Cardiac atrium fibroblast (primary cell): ENCODE measurements at places on chromosomes 7 and 10. TPM values are rescaled to one million over a fixed set of nuclear protein-coding genes. Genes with fewer than 3 reads are reported as not detected.

Gene GDF2
- total RNA-seq, result not detected in 2 replicates

Gene OR13A1
- not detected in 2 replicates for total RNA-seq

Gene HOXA7
- not detected in 2 replicates for total RNA-seq

Gene ANKRD22
- 1.3 and 3.1 TPM in 2 replicates for total RNA-seq

Gene ZNF680
- total RNA-seq, result 7.1 and 17.9 TPM in 2 replicates

Gene PRPS1L1
- total RNA-seq, result not detected in 2 replicates

Gene MAT1A
- not detected in 2 replicates for total RNA-seq

Gene SPDYE16
- not detected in 2 replicates for total RNA-seq

Gene RAB19
- total RNA-seq, result not detected in 2 replicates

Gene NUTM2B
- 0.16 and 0.18 TPM in 2 replicates for total RNA-seq

Gene IL6
- 184 and 291 TPM in 2 replicates for total RNA-seq

Gene CYP3A5
- total RNA-seq, result not detected in 2 replicates

Gene TMEM72
- not detected in 2 replicates for total RNA-seq

Gene PNPLA8
- 25.1 and 30.8 TPM in 2 replicates for total RNA-seq

Gene SNX10
- total RNA-seq, result 0.16 TPM in 1 of 2 replicates, not detected in the other

Gene SCART1
- total RNA-seq, result 0.54 TPM in 1 of 2 replicates, not detected in the other

Gene CYP3A4
- total RNA-seq, result not detected in 2 replicates
